NCI-H1436 treated with DMSO at 0.1 percent for 48 hours (cell line): ENCODE measurements at places on chromosomes 4 and X.

DNA sequence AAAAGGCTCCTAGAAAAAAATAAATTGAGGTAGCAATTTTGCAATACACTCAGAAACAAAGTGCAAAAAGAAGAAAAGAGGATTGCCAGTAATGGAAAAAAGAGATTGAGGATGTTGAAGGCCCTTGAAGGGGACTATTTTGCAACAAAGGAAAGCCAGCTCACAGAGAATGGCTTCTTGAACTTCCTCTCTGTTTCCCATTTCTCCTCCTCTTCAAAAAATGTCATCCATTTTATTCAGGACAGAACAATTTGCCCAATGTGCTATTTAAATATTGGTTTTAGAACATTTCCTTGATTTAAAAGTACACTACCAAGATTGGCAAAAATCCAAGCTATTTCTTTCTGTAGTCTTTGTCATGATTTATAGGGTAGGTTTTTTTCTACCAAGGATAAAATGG lies 60.2 kb downstream of the GASK1B start:
- no peak for DNase-seq

GRCh38 chr4:185332575-185333464 lies 62.9 kb downstream of the LRP2BP start:
- no peak for DNase-seq

GRCh38 chr4:164614999-164615398 lies 138.9 kb upstream of the SMIM31 start:
- no peak for DNase-seq

DNA sequence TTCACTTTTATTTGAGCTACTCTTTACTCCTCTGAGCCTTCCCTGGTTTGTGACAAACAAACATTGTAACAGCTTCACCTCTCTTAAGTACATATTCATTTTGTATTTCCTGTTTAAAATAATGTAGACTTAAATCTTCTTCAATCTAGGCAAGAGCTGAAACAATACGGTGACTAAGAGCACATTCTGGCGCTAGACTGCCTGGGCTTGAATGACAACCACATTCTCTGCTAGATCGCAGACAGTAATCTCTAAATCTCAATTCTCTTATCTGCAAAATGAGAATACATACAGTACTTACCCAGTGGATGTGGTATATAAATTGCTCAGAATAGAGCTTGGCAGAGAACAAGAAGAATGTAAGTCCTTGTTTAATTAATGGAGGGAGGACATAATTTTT lies 144.8 kb downstream of the ARAP2 start:
- no peak for DNase-seq

DNA sequence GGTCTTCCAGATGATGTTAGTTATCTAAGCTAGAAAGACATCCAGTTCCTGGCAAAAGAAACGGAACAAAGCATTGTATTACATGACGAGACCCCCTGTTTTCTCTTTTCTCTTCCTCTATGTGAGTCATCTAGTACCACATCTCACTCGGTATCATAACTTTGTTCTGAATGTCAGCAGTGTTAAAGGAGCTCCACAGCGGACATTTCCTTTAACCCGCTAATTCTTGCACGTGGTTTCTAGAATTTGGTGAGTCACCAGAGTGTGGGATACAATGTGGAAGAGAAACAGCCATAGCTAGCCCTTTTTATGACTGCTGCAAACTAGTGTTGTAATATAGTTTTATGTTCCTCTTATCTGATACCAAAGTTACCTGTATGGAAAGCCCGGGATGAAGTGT lies 243.7 kb downstream of the TENM3 start:
- DNase-seq = no peak

DNA sequence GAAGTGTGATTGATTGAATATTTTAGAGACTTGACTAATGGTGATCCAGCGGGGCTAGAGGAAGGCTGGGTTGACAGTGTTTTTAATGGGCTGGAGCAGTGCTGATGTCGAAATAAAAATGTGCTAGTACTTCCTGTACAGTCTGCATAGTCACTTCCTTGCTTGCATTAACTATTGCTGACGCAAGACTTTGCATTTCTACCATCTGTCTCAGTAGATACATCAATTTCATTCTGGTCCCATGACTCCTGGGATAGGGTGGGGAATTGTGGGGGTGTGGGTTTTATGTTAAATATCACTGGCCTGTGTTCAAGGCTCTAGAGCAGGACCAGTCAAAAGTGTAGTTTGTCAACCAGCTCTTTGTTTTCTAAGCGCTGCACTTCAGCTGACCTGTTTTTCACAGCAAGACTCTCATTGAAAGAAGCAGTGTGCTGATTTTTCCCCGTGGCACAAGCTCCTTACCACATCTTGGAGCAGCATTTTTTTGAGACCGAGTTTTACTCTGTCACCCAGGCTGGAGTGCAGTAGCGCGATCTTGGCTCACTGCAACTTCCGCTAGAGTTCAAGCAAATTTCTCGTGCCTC lies 35.2 kb upstream of the PHEX start:
- no peak for DNase-seq
